Activated T-cell treated with anti-CD3 and anti-CD28 coated beads for 48 hours (primary cell): ENCODE measurements at places on chromosomes 3 and 15.

GRCh38 chr3:14688525-14688924, 13.6 kb downstream of the C3orf20 start:
- DNase-seq: no peak

DNA sequence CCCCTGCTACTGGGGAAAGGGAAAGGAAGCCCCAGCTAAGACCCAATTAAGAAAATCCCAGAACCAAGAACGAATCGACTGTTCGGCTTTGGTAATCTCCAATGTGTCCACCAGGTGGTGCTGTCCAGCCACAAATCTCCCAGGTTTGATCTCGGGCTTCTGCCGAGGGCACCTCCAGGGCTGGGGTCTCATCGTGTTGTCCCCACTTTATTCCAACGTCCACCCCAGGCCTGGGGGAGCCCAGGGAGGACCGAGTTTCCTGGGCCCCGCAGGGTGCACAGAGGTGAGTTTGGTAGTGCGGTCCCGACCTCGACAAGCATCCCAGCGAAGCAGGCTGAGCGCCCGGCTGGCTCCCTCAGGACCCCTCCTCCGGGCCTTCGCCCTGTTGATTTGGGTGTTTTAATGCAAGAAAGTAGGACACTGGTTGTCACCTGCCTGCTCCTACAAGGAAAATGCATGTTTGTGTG, 185.1 kb downstream of the GOLGA6L6 start:
- peak; percentile 74 for DNase-seq

DNA sequence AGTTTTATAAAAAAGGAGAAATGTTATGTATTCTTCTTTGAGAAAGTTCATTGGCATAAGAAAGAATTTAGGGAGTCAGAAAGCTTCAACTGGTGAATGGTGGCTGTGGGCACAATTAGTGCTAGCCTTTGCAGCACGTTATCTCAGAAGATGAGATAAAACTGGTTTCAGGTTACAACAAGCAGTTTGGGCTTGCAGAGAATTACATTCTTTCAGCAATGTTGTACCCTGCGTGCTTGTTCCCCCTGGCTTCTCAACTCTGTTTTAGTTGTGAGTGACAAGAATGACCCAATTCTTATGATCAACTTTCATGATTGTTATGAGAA, 31.6 kb upstream of the ACP3 start:
- DNase-seq: no peak

DNA sequence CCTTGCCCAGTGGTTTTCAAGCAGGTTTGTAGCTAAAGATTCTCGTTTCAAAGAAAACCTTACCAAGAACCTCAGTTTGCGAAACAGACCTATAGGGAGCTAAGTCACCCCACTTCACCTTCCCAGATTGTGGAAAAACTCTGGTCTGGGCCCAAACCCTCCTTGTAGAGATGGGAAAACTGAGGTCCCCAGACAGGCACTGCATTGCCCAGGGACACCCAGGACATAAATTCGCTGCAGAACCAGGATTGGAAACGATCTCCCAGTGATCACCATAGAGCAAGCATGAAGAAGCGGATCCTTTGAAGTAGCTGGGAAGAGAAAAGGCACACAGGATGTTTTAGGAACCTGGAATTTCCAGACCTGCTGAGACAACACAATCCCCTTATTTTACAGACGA, 85.6 kb upstream of the PIAS1 start:
- DNase-seq: no peak

DNA sequence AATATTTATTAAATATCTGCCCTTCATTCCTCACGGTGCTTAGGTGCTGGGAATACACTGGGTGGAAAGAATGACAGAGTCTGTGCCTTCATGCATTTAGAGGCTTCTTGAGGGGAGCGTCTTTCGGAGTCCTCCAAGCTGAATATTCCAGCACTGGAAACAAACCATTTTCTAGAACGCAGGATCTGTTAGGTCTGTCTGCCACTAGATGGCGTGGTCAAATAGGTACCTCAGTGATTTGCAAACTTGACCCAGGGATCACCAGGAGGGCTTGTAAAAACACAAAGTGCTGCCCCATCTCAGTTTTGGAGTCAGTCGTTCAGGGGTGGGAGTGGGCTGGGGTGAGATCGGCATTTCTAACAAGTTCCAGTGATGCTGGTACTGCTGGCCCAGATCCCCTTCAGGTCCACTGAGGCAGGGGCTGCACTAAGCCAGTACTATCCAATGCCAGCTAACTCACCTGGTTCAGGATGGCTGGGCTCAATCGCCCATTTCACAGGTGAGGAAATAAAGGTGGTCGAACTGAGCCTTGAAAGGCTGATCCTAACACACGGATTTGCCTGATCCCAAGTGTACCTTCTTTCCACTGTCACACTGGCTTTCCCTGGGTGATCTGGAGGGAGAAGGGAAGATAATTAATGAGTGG, 14.8 kb downstream of the ARNT2 start:
- no peak for DNase-seq

DNA sequence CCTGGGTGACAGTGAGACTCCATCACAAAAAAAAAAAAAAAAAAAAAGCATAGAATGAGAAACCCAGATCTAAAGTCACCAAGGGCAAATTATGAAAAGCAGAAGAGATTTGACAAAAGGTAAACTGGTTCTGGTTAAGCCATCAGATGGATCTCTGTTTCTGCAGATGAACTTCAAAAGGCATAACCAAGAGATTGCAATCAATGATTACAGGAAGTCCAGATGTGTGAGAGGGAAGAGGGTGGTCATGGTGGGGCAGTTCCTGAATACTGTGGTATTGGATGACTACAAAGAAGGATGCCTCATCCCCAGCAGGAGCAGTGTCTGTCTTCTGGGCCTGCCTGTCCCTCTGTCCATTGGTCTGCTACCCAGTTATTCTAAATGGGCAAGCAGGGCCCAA, 3.8 kb downstream of the P4HTM start:
- DNase-seq: no peak

GRCh38 chr3:58861551-58861950, 188.3 kb downstream of the CFAP20DC start:
- DNase-seq: no peak

DNA sequence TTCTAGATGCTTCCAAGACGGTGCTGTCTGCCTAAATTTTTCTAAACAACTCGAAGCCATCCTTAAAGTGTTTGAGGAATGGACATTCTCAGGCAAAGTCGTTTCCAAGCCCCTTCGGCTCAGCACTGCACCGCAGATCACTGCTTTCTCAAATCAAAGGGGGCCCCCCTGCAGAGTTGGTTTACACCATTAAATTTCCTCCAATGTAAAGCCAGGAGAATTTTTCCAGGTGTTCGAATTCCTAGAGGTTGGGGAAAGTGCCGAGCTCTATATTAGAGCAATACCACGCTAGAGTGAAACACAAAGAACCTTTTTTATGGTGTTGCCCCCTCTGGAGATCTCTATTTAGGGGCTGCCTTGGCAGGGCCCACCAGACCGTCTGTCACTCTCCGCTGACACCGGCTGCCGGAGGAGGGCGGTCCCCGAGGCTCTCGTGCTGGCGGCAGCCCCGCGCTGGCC, 277.9 kb upstream of the NR2F2 start:
- no peak for DNase-seq

DNA sequence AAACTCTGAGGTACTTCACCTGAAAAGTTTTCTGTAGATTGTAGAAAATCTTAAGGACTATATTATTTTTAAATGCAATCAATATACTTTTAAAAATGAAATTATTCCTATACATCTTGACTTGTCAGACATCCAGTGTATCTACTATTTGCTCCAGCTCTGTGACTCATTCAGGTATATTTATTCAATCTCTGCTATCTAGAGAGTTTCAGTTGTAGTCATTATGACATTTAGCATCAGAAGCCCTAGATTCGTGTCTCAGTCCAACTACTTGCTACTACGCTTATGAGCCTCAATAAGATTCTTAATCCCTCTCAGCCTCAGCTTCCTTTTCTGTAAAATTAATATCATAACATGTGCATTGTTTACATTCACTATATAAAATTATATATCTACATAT, 22.3 kb upstream of the EIF1B start:
- no peak for DNase-seq

DNA sequence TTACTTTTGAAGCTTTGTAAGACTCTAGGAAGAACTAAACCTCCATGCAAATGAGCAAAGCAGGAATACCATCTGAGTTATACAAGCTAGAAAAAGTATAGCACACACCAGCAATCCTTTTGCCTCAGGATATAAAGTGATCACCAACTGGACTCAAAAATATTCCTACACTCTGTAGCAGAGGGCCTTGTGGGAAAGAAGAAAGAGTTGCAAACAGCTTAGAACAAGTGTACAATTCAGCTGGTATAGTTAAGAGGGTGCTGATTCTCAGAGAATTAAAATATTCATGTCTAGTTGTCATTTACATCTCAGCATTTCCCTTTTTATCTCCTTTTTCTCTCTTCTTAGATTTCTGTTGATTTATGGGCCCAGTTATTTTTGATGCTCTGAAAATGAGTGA, 248.4 kb downstream of the GAP43 start:
- DNase-seq: no peak

DNA sequence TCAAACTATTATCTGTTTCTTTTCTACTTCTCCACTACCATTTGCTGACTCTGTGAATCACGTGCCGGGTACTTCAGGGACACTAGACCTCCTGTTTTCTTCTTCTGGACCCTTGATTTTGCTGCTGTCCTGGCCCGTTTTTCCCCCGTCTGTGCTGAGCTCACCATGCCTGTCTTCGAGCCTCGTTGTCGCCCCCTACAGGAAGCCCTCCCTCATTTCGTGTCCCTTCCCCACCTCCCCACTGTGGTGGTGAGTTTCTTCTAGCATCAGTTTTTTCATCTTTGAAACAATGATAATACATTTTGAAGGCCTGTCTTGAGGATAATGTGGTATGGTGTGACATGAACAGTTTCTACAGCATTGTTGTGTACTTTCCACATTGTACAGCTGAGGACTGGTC, 12.8 kb downstream of the GABRG3 start:
- DNase-seq: no peak
